NCI-H460 (cell line): ENCODE measurements at places on chromosomes 6 and 20.

- DNase-seq: no peak
Measured at GRCh38 chr6:19320111-19320581, 517.0 kb upstream of the ID4 start.

- no peak for DNase-seq
Measured at GRCh38 chr6:53347250-53347920, 1.4 kb downstream of the ELOVL5 start.

- no peak for DNase-seq
Measured at GRCh38 chr6:129350278-129350677, 359.7 kb downstream of the ARHGAP18 start.

GRCh38 chr6:111809264-111809663 is 64.0 kb downstream of the FYN start:
- no peak for DNase-seq

GRCh38 chr6:26521600-26522391 is 16.4 kb upstream of the HMGN4 start:
- no peak for DNase-seq

- no peak for DNase-seq
Measured at GRCh38 chr6:128574402-128574801, 54.0 kb upstream of the PTPRK start.

DNA sequence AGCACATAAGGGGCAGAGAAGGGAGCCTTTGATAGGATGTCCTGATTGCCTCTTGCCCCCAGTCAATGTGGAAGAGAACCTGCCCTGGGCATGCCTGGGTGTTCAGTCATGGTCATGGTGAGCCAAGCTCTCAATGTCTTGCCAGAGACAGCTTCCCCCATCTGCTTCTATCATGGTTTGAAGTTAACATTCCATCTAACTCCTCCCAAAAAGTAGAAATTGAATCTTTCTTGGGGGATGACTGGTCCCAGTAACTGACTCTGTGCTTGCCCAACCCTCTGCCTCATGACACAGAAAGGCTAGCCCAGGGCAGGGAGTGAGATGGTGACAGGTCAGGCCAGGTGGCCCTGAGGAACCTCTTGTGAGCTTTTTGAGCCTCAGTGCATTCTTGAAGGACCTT is 60.1 kb downstream of the ADTRP start:
- no peak for DNase-seq

DNA sequence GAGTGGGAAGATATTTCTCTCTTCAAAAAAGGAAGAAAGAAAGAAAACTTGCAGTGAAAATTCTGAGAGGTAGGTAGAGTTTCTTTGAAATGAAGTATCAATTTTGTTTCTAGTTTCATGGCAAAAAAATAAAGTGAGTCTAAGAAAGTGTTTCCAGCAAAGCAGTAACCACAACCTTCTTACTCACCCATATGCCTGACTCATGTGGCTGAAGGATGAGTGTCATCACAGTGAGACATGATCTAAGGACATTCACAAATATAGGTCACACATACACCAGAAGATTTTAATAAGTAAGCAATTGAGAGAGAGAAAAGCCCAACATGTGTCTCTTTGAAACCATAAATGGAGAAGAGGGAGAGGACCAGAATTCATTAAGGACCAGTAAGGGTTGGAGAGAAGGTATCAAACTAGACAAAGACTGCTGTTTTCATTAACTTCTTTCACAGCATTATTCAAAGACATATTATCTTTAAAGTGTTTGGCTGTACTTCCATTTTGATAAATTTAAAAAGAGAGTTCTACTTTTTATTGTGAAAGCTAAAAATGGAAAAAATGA is 169.5 kb downstream of the FRK start:
- DNase-seq: no peak

- peak; percentile 35 for DNase-seq
Measured at GRCh38 chr20:15236812-15237211, 899.4 kb upstream of the FLRT3 start.

- DNase-seq: no peak
Measured at GRCh38 chr6:106254636-106255035, 70.9 kb downstream of the ATG5 start.

DNA sequence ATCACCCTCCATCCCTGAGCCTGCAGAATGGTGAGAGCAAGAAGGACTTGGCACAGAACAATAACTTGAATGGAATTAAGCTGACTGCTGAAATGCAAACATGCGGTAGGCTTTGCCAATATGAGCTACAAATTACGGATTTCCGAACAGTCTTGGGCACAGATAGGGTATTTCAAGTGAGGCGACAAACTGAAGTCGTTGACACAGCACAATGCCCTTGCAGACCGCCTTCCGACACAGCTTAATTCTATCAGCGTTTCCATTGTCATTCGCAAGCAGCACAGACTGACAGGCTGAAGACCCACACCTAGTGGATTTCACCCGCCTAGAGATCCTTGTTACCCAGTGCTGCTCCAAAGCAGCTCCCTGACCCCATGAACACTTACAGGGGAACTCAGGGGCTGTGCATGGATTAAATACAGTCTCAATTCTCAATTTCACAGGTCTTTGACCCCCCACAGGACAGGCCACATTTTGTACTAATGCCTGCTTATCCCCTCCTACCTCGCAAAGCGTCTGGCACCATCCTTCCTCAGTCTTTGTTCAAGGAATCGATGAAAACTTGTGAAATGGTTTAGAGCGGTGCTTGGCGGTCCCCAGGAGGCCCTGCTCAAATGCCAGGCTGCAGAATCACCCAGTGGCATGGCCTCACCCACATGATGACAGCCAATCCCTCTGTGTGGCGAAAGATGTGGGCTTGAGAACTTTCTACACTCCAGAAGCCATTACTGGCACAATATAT is 34.6 kb downstream of the RAMACL start:
- DNase-seq: no peak

GRCh38 chr6:158825951-158826306 is 6.8 kb upstream of the EZR start:
- DNase-seq: no peak
